ENCODE measurements at places on chromosomes 11 and 22.

DNA sequence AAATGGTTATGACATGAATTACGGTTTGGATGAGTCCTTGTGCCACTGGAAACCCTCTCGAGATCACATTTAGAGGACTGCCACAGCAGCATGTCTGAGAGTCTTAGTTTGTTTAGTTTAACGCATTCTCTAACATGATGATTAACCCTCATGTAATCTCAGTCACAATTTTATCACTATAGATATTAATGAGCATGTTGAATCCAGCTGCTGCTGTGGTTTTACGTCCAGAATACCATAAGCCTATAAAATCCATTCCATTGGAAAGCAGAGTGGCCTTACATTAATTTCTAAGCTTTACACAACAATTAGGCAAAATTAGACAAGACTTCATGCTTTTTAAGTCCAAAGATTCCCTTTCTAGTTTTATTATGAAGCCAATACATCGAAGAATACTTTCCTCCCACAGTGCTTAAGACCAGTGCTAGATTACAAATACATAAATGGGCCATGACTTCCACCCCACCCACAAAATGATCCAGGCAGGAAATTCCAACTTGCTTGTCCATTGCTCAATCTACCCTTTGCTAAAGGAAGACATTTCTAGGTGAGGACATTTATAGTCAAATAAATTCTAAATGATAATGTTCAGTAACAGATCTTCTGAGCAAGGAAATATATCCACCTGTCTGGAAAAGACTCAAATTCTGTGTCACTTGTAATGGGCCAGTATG, 3.5 kb upstream of the ELMOD1 start:
- no peak for DNase-seq

- no peak for DNase-seq
Measured at GRCh38 chr11:17810746-17811145, 76.2 kb downstream of the KCNC1 start.

DNA sequence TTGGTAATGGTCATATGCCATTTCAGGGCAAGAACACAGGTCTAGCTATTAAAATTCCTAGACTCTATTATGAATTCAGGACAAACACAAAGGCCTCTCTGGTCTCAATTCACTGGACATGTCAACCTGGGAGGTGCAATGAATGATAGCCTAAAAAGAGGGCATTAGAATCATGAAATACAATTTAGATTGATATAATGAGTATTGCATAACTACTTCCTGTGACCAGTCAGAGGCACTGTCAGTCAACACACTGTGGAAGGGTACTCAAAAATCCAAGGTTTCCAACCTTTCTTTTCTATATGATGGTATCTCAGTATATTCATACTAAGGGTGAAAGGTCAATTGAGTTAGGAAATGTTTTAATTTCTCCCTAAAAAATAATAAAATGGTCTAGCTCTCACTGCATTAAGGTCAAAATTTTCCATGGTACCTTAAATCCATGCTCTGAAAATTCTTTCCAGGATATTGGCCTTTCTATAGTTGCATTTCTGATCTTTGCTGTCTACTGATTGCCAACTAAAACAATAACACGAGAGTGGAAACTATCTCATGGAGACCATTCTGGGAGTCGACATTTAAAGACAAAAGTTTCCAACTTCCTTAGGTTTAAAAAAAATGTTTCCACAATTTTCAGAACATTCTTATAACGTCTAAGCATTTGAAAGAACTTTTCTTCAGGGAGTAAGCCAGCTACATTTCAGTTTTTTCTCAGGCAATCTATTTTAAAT, 81.7 kb upstream of the APOA1 start:
- no peak for DNase-seq

DNA sequence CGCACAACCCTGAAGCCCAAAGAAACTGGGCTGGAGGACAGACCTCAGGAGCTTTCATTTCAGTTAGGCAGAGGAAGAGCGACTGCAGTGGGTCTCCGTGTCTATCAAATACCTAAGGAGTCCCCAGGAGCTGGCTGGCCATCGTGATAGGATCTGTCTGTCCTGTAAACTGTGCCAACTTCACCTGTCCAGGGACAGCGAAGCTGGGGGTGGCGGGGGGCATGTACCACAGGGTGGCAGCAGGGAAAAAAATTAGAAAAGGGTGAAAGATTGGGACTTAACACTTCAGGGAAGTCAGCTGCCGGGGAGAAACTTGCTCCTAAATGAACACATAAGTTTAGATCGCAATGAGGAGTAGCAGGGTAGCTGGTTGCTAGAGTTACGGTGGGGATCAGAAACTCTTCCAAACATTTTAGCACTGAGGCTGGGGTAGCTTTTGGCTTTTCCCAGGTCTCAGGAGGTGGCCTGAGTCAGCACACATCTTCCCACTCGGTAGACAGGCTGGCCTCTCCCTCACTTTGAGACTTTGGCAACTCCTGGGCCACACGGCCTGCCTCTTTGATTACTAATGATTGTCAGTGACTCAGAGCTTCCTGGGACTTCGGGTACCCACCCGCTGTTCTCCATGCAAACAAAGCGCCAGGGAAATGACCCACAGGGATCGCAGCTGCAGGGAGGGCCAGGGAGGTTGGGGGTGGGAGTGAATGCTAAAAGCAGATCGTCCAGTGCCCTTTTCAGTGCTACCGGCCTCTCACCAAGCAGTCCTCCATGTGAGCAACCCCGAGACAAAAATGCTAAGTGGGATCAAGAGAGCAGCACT, 2.9 kb upstream of the MTFP1 start:
- DNase-seq = no peak

- DNase-seq = no peak
Measured at GRCh38 chr11:106644824-106645223, 373.5 kb downstream of the GUCY1A2 start.

DNA sequence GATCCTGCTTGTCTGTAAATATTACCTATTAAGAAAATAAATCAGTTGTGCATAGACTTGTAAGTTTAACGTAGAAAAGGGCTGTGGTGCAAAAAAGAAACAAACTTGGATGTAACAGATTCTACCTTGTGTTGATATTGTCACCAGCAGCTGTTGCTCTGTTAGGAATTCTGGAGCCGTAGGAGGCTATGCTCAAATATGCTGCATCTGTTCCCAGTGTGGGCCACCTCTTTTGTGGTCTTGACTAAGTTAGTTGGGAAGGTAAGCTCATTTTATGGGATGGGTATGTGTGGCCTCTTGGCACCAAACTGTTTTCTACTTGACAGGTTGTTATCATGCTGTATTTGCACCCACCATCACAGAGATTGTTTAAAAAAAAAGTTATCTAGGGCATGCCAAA, 29.4 kb upstream of the RAG2 start:
- no peak for DNase-seq

GRCh38 chr11:117933475-117933874, 4.3 kb upstream of the TMPRSS13 start:
- no peak for DNase-seq

DNA sequence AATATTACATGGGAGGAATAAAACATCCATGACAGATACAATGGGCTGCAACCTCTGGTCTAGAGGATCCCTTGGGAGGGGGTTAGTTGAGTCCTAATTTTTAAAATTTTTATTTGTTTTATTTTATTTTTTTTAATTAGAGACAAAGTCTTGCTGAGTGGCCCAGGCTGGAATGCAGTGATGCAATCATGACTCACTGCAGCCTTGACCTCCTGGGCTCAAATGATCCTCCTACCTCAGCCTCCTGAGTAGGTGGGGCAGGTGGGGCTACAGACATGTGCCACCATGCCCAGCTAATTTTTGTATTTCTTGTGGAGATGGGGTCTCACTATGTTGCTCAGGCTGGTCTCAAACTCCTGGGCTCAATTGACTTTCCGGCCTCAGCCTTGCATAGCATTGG, 43.1 kb downstream of the FDX1 start:
- no peak for DNase-seq

- no peak for DNase-seq
Measured at GRCh38 chr22:17319546-17319945, 49.7 kb upstream of the CECR2 start.

DNA sequence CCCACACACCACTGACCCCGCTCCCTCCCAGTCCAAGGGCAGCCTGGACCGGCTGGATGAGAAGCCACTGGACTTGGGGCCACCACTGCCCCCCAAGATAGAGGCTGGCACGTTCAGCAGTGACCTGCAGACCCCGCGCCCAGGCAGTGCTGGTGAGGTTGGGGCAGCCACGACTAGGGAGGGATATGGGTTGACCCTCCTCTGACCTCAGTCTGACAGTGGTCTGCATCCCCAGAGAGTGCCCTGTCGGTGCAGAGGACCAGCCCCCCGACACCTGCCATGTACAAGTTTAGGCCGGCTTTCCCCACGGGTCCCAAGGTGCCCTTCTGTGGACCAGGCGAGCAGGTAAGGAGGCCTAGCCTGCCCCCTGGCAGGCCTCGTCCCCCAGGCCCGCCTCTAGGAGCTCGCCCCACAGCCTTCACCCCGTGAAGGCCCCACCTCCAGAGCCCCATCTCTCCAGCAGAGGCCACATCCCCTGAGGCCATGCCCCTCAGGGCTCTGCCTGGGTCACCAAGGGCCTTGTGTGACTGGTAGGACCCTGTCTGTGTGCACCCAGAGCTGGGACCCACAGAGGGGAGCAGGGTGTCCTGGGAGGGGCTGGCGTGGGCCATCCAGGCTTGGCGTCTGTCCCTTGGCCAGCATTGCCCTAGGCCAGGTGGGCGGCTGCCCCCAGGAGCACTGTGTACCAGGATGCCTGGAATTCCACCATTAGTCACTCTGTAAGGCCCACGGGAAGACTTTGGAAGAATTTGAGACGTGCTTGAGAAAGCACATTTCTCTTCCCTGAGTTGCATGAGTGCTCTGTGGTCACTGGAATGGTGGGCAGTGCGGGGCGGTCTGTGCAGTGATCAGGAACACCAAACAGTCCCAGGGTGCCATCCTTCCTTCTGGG, 9.4 kb downstream of the CCDC188 start:
- no peak for DNase-seq

- no peak for DNase-seq
Measured at GRCh38 chr11:131290185-131290584, 80.2 kb upstream of the NTM start.

DNA sequence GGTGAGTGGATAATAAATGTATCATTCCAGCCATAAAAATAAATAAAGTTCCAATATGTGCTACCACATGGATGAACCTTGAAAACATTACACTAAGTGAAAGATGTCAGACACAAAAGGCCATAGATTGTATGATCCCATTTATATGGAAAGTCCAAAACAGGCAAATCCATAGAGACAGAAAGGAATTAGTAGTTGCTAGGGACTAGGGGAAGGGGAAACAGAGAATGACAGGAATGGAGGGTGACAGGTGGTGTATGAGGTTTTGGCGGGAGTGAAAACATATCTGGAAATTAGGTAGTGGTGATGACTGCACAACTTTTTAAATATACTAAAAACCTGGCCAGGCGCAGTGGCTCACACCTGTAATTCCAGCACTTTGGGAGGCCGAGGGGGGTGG, 15.2 kb upstream of the CARD10 start:
- no peak for DNase-seq

- no peak for DNase-seq
Measured at GRCh38 chr11:27194976-27195375, 154.4 kb downstream of the BBOX1 start.

GRCh38 chr22:48937032-48937639, 890.5 kb downstream of the BRD1 start:
- DNase-seq = no peak

DNA sequence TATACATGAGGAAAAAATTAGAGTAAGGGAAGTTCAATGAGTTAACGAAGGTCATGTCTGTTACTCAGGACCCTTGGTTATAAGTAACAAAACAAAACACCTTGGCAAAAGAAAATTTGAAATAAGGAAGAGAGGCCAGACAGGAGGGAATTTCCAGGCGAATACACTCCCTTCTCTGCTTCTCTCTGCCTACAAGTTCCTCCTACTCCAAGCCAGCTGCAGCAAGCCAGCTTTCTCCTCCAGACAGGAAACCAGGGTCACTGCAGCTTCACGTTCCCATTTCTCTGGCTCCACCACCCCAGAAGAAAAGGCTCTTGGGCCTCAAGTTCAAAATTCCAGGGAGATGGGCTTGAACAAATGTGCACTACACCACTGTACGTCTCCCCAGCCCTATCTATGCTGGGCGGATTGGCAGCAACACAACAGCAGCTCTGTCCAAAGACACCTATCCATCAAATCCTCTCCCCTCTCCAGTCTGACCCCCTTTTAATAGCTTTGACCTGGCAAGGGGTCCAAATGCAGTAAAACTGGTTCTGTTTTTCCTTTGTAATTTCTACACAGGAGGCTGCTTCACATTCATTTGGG, 27.7 kb downstream of the SMCO4 start:
- no peak for DNase-seq

DNA sequence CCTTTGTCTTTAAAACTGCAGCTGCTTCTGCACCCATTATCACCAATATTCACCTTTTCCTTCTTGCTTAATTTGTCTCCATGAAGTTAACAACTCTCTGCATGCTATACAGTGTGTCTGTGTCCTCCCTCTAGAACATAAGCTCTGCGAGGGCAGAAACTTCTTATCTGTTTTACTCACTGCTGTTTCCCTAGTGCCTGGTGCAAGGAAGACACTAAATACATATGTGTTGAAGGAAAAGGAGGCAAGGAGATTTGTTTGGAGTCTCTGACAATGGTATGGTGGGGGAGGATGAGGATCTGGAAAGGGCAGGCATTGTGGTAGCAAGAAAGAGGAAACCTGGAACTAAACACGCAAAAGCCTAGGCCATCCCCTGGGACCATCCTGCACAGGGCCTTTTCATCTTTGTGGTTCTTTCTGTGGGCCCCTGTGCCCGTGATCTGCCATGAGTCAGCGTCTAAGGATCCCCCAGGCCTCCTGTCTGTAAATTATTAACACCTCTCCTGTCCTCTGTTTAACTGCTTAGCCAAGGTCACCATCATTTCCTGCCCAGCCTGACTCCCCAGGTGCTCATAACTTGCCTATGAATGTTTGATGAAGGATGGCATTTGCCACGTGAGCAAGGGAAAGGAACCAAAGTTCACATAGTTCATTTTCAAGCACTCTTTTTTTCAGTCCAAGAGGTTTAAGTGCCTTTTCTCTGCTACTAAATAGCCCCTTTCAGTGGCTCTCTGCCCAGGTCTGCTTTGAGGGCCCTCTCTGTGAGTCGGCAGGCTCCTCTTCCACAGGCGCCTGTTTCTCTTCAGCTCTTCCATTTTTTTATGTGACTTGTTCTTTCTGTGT, 131.1 kb downstream of the RASSF10 start:
- no peak for DNase-seq

All from stimulated activated CD8-positive, alpha-beta memory T cell treated with anti-CD3 and anti-CD28 coated beads, Interleukin-7, amount 100 ng/mL, for 48 hours (primary cell).